Kidney (tissue), 22 donors: ENCODE measurements at places on chromosomes 7 and 10.
A peak's percentile ranks its signal among the peaks of the same experiment; 100 is the strongest.

GRCh38 chr7:137953043-137953664 lies 48.7 kb downstream of the CREB3L2 start:
- peak; percentile 70 for DNase-seq

GRCh38 chr10:14173706-14174594 lies 156.8 kb downstream of the FRMD4A start:
- peak; percentile 58 for DNase-seq

GRCh38 chr7:103120362-103120761 lies 28.5 kb downstream of the NAPEPLD start:
- no peak for DNase-seq

DNA sequence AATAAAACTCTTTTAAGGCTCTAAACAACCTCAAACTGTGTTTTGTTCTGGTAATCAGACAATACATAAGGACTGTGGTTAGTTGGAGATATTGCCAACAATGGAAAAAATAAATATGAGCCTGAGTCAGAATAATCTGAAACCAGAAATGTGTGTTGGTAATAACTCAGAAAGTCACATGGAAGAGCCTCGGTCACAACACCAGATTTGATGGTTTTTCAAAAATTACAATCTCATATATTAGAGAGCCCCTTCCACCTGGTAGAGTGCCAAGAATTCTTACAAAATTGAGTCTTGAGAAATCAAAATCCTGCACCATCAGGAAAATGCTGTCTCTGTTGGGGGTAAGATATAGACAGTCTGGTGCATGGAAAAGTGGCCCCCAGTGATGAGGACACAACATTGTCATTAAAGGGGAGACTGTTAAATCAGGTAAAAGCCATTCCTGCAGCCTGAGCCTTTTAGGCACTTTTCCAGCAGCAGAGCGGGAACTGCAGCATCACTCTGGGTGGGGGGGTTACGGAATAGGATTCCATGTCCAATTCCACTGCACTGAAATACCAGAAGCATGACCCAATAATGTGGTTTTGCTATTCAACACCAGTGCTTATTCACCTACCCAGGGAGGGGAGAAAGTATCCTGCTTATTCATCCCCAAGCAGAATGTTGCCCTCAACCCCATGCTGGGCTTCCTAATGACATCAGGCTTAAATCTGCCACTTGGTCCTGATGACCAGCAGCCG lies 9.5 kb upstream of the ADAM12 start:
- DNase-seq, result no peak

DNA sequence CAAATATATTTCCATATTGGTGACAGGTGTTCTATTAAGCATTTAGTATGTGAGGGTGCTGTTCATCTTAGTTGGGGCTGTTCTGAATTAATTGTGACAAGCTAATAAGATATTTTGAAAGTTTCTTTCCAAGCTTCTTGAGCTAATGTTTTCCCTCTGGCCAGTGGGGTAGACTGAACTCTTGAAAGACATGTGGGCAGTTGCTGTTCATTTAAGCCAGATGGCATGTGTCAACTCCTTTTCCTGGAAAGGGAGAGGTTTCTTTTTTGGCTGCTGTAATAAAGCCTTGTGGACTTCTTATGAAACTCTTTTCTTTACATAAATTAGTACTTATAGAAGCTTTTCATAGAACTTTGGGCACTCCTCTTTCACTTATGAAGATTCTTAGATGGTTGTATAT lies 21.7 kb downstream of the RAB18 start:
- DNase-seq, result no peak

- DNase-seq, result no peak
These were observed 57.8 kb downstream of the RASGEF1A start for GRCh38 chr10:43209074-43209455.

DNA sequence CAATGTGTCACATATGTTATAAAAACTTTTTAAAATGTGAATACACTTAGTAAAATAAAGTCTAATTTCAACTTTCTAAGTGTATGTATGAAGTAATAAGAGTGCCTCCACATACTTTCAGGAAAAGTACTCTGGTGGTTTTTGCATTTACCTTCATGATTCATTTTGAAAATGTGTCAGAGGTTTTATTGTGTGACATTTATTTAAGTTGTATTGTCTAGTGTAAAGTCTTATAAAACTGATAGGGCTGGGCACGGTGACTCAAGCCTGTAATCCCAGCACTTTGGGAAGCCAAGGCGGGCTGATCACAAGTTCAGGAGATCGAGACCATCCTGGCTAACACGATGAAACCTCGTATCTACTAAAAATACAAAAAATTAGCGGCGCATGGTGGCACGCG lies 226.5 kb downstream of the ITGB1 start:
- no peak for DNase-seq

DNA sequence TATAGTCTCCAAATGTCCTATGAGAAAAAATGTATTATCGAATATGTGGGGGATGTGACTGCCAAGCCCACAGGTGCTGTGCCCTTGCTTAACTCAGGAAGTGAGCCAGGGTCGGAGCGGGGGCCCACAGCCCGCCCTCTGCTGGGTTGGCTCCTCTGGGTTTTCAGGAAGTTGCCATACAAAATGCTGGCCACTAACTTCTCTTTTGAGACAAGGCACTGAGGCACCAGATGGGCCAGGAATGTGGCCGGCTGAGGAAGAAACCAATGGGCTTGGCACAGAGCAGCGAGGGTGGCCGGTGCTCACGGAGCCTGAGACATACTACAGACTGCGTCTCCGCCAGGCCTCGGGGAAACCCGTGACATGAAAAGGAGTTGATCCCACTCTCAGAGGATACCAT lies 58.9 kb downstream of the FAM53B start:
- no peak for DNase-seq

GRCh38 chr7:127782654-127783559 lies 130.9 kb downstream of the SND1 start:
- DNase-seq, result no peak

DNA sequence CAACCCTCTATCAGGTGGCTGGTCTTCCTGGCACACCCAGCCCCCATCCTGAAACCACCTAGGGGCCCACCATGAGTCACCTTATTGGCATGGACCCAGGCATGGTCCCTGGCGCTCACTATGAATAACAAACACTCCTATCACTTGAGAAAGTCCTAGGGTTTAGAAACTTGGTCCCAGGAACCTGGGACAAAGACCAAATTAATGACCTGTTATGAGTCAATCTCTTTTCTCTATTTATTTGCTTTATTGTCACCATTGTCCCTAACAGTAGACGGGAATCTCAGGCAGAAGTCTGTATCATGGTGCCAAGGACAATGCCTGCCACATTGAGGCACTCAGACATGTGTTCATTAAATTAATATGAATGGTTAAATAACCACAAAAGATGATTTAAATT lies 599.6 kb upstream of the C7orf33 start:
- no peak for DNase-seq

DNA sequence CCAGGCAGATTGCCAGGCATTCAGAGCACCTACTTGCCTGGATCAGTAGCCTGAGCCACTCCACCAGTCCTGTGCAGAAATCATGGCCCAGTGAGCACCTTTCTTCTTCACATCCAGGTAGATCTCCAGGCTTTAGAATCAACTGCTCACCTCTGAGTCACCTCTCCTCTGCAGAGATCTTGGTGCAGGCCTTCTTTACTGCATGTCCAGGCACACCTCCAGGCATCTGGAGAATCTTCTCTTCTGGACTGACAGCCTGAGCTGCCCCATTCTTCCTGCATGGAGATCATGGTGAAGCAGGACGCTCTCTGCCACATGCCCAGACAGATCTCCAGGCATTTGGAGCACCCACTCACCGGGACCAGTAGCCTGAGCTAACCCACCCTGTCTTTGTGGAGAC lies 894.5 kb upstream of the MBL2 start:
- DNase-seq, result no peak

GRCh38 chr7:114047889-114048288 lies 129.1 kb upstream of the PPP1R3A start:
- DNase-seq, result no peak

GRCh38 chr7:157674715-157675426 lies 338.1 kb downstream of the DNAJB6 start:
- DNase-seq, result no peak
